ENCODE measurements at places on chromosomes 16 and 17. TPM values are rescaled to one million over a fixed set of nuclear protein-coding genes. Genes with fewer than 3 reads are reported as not detected.

Gene TP53TG3F
- total RNA-seq = 0.54 TPM

Gene SLC5A11
- 0.13 TPM for total RNA-seq

Gene NUDT7
- 4.7 TPM for total RNA-seq

Gene ASB16
- not detected for total RNA-seq

Gene KRT12
- total RNA-seq = not detected

Gene CES5A
- not detected for total RNA-seq

Gene TEDC2
- 25.0 TPM for total RNA-seq

Gene DGKE
- 19.1 TPM for total RNA-seq

Gene MT4
- total RNA-seq = not detected

Gene NECAB2
- total RNA-seq = 0.33 TPM

Gene GHDC
- total RNA-seq = 21.8 TPM

DNA sequence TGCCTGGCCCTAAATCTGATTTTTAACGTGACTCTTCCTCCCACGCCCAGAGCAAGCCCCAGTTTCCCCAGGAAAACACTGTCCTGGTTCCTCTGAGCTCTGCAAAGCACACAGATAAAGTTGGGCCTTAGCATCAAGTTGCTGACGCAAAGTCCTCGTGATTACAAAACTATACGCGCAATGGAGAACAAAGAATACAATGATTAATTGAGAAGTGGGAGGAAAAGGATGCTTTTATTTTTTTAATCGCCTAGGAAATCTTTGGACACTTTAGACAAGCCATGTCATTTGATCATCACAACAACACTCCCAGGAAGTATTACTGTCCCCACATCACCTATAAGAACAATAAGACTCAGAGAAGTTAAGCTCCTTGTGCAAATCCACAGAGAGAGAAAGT lies 30.5 kb upstream of the CES5A start:
- DNase-seq = no peak

DNA sequence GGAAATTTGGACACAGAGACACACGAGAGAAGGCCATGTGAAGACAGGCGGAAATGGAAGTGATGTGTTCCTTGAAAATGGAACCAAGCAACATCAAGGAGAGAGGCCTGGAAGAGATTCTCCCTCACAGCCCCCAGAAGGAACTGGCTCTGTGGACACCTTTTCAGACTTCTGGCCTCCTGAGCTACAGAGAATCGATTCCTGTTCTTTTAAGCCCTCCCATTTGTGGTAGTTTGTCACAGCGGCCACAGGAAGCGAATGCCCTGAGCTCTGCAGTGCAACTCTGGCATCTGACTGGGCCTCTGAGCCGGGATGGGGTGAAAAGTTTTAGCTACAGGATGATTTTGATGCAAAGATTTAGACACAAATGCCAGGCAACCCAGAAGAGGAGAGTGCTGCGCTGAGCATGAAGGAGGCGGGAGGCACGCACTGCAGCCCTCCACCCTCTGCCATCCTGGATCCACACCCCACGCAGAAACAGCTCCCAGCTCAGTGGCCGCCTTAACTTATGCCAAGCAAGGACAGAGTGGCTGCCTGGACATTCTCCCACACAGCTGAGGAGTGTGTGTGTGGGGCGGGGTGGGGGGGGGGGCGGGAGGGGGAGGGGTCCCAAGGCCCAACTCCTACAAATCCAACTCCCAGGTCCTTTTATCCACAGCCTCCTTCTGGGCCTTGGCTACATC lies 2.2 kb downstream of the TIMP2 start:
- no peak for DNase-seq

GRCh38 chr17:11999696-12000095 lies 2.4 kb upstream of the ZNF18 start:
- no peak for DNase-seq

DNA sequence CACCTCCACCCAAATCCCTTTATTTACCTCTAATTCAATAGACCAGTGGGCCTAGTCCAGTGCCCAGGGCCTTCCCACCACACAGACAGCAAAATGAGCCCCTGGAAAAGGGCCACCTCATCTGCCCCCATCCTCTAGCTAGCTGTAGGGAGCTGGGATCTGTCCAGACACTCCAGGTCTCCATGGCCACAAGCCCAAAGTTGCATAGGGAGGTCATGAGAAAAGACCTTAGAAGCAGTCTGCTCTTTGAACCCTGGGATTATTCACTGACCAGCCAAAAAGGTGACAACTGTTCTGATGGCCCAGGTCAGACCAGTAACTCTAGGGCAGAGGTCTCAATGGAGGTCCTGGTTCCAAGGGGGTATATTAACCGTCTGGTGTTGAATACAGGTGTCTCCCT lies 2.0 kb downstream of the CUEDC1 start:
- no peak for DNase-seq

DNA sequence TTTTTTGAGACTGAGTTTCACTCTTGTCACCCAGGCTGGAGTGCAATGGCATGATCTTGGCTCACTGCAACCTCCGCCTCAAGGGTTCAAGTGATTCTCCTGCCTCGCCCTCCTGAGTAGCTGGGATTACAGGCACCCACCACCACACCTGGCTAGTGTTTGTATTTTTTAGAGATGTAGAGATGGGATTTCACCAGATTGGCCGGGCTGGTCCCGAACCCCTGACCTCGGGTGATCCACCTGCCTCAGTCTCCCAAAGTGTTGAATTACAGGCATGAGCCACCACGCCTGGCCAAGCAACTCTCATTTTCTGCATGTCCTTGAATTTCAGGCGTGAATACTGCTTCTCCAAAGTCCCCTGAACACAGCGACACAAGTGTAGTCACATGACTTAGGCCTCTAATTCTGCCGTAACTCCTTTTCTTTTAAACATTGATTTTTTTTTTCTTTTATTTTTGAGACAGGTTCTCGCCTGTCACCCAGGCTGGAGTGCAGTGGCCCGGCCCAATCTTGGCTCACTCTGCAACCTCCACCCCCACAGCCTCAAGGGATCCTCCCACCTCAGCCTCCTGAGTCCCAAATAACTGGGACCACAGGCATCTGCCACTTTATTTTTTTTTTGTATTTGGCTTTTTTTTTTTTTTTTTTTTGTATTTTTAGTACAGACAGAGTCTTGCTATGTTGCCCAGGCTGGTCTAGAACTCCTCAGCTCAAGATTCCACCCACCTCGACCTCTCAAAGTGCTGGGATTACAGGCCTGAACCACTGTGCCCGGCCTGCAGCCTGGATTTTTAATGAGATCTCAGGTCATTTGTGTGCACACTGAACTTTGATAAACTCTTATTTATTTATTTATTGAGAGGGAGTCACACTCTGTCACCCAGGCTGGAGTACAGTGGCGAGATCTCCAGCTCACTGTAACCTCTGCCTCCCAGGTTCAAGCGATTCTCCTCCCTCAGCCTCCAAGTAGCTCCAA lies 124.6 kb downstream of the KCNJ18 start:
- no peak for DNase-seq

GRCh38 chr16:88777471-88778270 lies 7.3 kb downstream of the PIEZO1 start:
- no peak for DNase-seq

DNA sequence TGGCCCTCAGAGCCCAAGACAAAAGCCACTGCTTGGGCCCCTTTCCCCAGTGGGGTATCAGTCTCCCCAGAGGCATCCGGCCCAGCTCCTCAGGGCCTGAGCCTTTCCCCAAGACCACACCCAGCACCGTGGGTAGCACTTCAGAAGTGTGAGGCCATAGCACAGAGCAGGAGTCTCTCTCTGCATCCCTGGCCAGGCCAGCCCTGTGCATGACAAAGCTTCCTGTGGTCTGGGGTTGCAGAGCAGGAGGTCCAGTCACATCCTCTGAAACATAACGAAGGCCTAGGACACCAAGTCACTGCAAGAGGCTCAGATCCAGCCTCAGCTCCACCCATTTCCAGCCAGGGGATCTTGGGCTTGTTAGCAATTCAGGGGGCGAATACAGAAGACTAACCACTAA lies 56.8 kb upstream of the ZNF423 start:
- DNase-seq = no peak

DNA sequence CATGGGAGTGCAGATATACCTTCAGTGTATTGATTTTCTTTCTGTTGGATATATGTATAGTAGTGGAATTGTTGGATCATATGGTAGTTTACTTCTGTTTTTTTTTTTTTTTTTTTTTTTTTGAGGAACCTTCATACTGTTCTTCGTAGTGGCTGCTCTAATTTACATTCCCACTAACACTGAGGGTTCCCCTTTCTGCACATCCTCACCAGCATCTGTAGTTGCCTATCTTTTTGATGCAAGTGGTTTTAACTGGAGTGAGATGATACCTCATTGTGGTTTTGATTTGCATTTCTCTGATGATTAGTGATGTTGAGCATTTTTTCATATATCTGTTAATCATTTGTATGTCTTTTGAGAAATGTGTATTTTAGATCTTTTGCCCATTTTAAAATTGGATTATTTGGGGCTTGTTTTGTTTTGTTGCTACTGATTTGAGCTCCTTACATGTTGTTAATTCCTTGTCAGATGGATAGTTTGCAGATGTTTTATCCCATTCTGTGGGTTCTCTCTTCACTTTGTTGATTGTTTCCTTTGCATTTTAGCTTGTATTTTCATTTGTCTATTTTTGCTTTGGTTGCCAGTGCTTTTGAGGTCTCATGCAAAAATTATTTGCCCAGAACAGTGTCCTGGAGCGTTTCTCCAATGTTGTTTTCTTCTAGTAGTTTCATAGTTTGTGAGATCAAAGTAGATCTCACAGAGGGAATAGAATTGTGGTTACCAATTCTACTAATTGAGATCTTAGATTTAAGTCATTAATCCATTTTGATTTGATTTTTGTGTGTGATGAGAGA lies 25.0 kb upstream of the BCAS3 start:
- DNase-seq = no peak

GRCh38 chr17:66165537-66166123 lies 26.3 kb downstream of the CEP112 start:
- peak; percentile 12 for DNase-seq

GRCh38 chr17:44749076-44749979 lies 9.5 kb upstream of the ADAM11 start:
- DNase-seq = no peak

DNA sequence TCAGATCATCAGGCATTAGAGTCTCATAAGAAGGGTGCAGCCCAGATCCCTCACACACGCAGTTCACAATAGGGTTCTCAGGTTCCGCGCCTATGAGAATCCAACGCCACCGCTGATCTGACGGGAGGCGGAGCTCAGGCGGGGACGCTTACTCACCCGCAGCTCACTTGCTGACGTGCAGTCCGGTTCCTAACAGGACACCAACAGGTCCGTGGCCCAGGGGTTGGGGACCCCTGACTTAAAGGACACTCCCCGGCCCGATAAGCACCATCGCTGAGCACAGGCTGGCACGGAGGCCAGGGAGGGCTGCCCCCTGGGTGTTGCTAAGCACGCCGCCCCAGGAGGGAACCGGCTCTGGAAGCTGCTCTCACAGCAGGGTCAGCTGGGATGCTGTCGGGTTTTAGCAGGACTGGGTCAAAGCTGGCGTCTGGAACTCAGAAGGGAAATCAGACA lies 30.1 kb upstream of the BAHCC1 start:
- no peak for DNase-seq

- no peak for DNase-seq
These were observed 34.4 kb downstream of the CDRT4 start for GRCh38 chr17:15432807-15433611.

DNA sequence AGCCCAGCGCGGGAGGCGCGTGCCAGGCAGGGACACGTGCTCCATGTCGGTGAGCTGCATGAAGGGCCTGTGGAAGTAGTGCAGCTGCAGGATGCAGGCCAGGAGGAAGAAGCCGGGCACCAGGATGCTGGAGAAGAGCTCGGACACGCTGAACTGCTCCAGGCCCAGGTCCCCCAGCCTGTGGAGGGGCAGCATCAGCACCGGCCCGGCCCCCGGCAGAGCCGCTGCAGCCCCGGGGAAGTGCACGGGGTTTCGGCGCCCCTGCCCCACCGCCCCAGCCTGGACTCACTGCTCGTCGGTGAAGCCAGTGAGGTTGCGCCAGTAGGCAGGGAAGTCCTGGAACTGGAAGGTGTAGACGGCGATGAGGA lies 28.0 kb downstream of the CTU2 start:
- no peak for DNase-seq

DNA sequence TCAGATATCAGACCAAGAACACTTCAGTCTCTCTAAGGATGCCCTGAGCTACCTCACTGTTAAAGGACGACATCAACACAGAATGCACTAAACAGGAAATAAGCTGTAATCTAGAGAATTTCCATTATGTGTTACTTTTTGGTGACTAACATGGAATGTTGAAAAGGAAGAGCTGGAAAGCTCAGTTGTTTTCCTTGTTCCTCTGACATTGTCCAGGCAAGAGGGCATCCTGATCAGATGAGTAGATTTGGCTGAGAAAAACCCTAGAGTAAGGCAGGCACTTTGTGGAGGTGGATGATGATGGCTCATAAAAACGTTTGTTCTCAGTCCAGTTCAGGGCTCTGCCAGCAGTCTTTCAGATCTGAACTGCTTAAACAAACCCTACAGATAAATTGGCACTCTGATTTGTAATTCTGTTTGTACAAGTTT lies 34.0 kb downstream of the DGKE start:
- no peak for DNase-seq

DNA sequence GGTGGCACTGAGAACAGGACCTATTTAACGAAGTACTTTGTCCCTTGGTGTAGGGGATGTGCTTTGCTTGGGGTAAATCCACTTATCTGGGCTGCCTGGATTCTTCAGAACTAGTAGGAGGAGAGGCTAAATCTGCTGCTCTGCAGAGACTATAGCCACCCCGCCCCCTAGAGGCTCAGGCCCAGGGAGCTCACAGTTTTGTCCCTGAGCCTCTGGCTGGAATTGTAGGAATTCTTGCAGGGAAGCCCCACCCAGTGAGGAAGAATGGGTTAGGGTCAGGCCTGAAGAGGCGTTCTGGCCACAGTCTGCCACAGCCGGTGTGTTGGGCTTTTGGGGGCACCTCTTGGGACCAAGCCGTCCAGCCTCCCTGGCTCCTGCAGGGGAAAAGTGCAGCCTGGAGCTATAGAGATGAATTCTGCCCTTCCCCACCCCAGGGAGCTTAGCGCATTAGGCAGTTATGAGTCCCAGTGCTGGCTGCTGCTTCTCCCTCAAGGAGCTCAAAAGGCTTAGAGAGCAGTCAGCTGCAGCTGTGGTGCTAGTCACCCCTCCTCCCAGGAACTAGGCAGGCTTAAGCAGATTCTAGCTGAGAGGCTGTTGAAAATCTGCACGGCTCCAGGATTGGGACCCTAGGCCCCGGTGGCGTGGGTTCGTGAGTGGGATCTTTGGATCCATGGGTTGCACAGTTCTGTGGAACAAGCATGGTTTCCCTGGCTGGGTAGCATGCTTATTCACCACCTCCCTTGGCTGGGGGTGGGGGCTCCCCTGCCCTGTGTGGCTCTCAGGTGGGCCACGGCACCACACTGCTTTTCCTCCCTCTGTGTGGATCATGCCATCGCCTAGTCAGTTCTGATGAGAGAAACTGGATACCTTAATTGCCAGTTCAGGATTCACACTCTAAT lies 237.4 kb upstream of the TOM1L1 start:
- no peak for DNase-seq
